Anterior cingulate cortex (tissue), 58 donors: ENCODE measurements at places on chromosomes 6 and 20.

DNA sequence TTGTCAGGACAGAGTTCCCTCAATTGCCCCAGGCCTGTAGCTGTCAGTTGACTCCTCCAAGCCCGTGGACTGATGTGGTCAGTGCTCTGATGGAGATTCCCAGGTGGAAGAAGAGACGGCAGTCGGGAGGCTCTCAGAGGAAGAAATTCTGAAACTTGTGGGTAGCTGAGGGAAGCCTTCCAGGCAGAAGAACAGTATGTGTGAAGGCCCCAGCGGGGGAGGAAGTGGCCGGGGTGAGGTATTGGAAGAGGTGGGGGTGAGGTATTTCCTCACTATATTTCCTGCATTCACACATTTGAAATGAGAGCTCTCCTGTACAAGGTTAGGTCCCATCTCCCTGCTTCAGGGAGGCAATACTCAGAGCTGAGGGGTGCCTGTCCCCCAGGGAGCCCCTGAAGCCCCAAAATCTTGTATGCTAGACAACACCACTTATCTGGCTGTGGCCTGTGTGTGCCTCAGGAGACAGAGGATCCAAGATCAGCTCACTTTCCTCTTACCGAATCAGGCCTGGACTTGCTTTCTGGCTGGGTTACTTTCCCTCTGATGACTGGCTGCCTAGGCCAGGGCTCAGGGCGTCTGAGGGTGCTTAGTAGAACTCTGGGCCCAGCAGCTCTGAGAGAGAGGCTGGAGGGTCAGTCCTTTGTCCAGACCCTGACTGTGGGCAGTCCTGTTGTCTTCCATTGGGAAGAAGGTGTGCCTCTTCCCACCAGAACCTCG lies 49.3 kb upstream of the MYL9 start:
- DNase-seq, result no peak

DNA sequence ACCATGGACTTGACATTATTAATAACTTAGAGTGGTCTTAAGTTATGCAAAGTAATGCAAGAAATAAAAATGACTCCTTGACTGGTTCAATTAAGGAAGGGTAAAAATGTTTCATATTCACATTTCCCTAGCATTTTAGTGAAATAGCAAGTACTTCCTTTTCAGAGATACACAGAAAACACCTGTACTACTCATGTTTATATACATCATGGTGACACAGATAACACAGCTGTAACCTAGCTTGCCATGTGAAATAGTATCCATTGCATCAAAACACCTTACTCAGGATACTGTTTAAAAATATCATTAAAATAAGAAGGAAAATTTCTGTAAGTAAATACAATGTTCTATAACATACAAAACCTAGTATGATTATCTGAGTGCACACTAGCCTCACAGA lies 102.4 kb downstream of the AHI1 start:
- no peak for DNase-seq

DNA sequence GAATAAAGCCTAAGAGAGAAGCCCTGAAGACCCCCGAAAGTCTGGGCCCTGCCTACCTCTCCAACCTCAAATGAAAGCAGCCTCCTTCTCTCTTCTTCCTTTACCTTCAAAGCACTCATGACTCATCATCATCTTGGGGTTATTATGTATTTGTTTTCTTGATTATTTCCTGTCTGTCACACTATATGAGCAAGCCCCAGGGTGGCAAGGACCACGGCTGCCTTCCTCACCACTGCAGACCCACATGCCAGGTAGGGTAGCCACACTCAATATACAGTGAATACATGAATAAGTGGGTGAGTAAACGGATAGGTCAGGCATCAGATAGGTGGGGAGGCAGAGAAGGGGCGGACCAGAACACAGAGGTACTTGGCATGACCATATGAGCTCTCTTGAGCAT lies 8.8 kb downstream of the WFDC3 start:
- DNase-seq, result no peak

DNA sequence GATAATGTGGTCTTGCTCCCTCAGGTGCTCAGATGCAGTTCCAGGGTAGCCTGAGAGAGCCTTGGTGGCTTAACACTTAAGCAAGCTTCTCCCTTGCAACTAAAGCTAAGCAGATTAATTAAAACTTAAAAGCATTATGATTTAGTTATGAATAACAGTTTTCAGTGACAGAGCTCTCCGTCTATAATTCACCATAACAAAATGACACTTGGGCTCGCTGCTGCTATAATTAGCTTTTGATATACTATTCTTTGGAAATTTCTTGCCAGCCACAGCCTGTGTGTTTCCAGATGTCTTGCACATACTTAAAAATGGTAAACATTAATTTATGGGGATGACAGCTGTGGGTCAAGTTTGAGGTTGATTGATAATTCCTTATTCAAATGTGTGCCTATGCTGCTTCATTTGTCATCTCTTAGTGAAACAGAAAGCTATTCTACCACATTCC lies 380.5 kb downstream of the TFAP2B start:
- no peak for DNase-seq

DNA sequence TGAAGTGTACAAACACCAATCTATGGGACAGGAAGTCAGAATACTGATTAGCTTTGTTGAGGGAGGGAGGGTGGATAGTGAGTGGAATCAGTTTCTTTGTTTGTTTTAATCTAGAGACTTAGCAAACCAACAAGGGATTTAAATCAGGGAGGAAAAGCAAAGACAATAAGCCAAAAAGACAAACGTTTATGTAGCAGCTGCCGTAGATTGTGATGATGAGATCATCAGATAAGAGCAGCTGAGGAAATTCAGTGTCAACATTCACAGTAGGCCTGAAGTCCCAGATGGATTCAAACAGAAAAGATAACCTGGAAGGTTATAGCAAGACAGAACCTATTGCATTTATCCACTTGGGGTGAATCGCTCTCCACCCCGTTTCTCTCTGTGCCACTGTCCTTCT lies 104.9 kb upstream of the SYNDIG1 start:
- no peak for DNase-seq

GRCh38 chr20:35831029-35831428 lies 59.2 kb downstream of the PHF20 start:
- no peak for DNase-seq

DNA sequence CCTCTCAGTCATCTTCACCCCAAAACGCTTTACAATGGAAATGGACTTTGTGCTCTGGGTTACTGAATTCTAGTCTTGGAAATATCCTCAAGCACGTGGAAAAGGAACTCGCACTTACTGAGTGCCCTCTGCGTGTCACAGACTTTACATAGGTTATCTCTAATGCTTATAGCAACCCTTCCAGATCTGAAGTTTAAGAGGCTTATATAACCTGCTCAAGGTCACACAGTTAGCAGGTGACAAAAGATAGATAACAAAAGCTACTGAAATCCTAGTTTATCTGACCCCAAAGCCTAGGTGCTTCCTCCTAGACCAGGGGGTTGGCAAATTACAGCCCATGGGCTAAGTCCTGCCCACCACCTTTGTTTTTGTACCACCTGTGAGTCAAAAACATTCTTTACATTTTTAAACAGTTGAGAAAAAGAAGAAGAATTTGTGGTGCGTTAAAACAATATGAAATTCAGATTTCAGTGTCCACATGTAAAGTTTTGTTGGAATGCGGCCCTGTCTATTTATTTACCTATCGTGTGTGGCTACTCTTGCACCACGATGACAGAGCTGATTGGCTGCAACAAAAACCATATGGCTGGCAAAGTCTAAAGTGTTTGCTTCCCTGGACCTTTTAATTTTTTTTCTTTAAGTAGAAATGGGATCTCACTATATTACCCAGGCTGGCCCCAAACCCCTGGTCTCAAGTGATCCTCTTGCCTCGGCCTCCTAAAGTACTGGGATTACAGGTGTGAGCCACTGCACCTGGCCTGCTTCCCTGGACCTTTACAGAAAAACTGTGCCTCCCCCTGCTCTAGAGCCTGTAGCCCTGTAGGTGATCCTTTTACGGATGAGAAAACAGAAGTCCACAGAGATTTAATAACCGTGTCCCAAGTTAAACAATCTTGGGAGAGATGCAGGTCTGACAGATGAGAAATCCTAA lies 110.2 kb upstream of the RREB1 start:
- DNase-seq, result no peak

GRCh38 chr6:20729086-20729485 lies 194.8 kb downstream of the CDKAL1 start:
- DNase-seq, result no peak

DNA sequence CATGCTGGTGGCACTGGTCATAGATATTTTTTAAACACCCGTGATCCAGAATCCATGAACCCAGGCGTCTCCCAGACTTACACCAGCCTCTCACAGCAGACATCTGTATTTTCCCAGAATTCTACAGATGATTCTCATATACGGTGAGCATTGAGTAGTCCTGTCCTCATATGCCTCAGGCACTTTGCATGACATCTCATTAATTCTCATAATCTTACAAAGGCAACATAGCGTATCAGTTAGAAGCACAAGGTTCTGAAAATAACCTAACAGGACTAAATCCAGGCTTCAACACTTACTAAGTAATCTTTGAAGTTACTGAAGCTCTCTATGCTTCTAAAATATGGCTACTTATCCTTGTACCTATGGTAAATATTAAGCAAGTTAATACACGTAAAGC lies 8.9 kb downstream of the NDUFAF4 start:
- no peak for DNase-seq
